ENCODE measurements at places on chromosomes 1 and 21. TPM values are rescaled to one million over a fixed set of nuclear protein-coding genes. Genes with fewer than 3 reads are reported as not detected.

ZNF644 gene
- 57.0 TPM for total RNA-seq

G0S2 gene
- total RNA-seq: 405 TPM

ZNF648 gene
- total RNA-seq: 1.5 TPM

WNT3A gene
- total RNA-seq: not detected

LYPD8 gene
- total RNA-seq: not detected

MYOC gene
- total RNA-seq: 100 TPM

CORT gene
- total RNA-seq: not detected

Measured in tibial nerve (tissue), 4 donors.